Activated T-helper 1 cell treated with anti-CD3 and anti-CD28 coated beads, Interleukin-12 subunit alpha, Interleukin-12 subunit beta, Interleukin-2, Interleukin-4 antibody, amounts not matched to agents 30 ng/mL and 10 ng/mL and 1 ng/mL, durations not matched to agents 14 hours and 24 hours and 36 hours (primary cell): ENCODE measurements at places on chromosomes 11 and 22.
A peak's percentile ranks its signal among the peaks of the same experiment; 100 is the strongest.

- peak; percentile 49 for DNase-seq
These were observed 10.0 kb downstream of the IGSF9B start for GRCh38 chr11:133946541-133947318.

DNA sequence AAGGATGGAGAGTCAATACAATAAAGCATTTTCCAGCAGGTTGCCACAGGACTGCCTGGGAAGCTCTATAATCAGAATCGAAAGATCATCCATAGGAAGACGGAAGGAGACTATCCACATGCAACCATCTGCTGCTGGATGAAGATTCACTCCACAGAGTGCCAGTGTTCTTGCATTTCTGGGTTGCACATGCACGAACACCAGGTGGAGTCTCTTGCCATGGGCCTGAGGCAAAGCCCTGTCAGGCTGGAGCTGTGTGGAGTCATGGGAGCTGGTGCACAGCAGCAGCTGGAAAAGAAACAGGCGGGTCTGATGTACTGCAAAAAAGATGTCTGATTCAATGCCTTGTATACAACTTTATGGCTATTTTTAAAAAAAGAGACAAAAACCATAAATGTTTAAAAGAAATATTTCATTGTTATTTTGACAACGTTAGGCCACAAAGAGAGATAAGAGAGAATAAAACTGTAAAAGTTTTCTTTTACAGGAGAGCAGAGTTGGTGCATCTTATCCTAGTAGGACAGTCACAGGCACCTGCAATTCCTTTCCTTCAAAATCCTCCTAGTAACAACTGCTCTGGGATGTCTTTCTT lies 12.9 kb upstream of the FAT3 start:
- no peak for DNase-seq

GRCh38 chr22:48185071-48186055 lies 1422.9 kb downstream of the TBC1D22A start:
- DNase-seq: no peak

GRCh38 chr11:10392095-10393079 lies 62.7 kb upstream of the AMPD3 start:
- no peak for DNase-seq

DNA sequence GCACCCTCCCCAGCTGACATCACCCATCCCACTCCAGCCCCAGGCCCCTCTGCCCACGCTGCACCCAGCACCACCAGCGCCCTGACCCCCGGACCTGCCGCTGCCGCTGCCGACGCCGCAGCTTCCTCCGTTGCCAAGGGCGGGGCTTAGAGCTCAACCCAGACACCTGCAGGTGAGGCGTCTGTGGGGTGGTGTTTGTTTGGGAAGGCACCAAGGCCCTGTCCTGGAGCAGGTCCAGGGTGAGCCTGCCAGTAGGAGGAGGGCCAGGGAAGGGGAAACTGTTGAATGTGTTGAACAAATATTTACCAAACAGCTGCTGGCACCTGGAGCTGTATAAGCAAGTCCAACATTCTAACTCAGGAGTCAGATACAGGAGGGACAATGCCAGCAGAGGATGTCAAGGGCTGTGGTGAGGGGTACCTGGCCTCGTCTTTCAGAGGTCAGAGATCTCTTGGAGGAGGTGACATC lies 3.1 kb downstream of the VEGFB start:
- DNase-seq: no peak

DNA sequence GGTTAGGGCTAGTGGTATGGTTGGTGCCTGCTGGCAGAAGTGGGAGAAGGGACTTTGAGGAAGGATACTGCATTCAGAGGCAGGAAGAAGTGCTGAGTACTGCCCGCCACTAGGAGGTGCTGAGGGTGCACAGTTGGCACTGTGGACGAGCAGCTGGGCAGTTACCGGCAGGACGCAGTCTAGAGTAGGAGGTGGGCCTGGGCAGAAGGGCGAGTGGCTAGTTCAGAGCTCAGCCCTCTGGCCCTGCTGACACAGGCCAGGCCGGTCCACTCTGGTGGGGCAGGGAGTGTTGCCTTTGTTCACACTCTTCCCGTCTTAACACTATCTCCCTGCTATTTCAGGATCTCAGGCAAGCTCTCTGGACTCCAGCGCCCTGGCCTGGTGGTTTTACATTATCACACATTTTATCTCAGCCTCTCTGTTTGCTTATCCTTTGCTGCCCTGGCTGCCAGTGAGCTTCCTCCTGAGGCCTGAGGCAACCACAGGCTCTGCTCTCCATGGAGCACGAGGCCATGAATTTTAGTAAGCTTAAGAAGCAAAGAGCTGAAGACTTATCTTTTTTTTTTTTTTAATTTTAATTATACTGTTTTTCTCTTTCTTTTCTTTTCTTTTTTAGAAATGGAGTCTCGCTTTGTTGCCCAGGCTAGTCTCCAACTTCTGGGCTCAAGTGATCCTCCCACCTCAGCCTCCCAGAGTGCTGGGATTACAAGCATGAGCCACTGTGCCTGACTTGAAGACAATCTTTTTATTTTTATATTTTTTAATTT lies 26.9 kb downstream of the SNAP29 start:
- peak; percentile 12 for DNase-seq

- no peak for DNase-seq
These were observed 10.8 kb downstream of the ST3GAL4 start for GRCh38 chr11:126366064-126366822.

- no peak for DNase-seq
These were observed 11.3 kb upstream of the KCNJ5 start for GRCh38 chr11:128879817-128880216.

- DNase-seq: no peak
These were observed 15.0 kb upstream of the EHD1 start for GRCh38 chr11:64893194-64894069.

DNA sequence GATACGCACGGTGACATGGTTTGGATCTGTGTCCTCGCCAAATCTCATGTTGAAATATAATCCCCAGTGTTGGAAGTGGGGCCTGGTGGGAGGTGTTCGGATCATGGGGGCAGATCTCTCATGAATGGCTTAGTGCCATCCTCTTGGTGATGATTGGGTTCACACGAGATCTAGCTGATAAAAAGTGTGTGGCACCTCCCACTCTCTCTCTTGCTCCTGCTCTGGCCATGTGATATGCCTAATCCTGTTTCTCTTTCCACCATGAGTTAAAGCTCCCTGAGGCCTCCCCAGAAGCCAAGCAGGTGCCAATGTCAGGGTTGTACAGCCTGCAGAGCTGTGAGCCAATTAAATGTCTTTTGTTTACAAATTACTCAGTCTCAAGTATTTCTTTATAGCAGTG lies 303.1 kb upstream of the PLET1 start:
- DNase-seq: no peak

GRCh38 chr11:86136538-86136937 lies 67.7 kb upstream of the PICALM start:
- DNase-seq: no peak

DNA sequence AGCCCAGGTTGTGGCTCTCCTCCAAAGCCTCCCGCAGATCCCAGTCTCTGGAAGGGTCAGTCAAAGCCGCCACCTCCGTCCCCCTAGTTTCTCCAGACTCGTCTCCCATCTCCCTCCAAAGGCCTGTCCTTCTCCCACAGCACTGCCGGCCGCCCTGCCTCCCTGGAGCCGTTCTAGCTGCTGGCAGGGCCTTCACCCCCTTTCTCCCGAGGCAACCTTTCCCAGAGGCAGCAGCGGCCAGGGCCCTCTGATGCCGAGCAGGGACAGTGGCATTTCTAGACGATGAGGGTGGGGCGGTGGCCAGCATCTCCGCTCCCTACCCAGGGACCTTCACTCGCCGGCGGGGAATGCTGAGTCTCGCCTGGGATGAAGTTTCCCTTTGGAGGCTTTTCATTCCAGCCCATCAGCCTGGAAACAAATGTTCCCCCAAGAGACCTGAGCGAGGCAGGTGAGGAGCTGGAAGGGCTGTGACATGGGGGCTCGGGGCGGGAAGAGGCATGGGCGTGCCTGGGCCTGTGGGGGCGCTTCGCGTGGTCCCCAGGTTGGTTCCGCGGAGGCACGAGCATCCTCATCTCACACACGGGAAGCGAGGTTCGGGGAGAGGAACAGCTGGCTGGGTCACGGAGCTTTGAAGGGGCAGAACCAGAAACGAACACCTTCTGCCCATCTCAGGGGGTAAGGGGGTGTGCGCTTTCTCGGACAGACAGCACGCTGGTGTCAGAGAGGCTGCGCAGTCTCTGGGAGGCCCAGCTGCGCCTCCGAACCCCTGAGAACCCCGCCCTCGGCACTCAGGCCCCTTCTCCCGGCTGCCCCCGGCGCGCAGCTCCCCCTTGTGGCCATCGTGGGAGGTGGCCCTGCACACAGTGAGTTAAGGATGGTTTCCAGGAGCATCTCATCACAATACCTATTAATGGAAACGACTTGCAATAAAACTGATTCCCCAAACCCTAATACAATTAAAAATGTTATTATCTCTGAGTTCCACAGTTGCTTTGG lies 18.1 kb upstream of the KLHL35 start:
- DNase-seq: peak; percentile 21

- no peak for DNase-seq
These were observed 29.2 kb downstream of the ALG12 start for GRCh38 chr22:49889071-49889470.

DNA sequence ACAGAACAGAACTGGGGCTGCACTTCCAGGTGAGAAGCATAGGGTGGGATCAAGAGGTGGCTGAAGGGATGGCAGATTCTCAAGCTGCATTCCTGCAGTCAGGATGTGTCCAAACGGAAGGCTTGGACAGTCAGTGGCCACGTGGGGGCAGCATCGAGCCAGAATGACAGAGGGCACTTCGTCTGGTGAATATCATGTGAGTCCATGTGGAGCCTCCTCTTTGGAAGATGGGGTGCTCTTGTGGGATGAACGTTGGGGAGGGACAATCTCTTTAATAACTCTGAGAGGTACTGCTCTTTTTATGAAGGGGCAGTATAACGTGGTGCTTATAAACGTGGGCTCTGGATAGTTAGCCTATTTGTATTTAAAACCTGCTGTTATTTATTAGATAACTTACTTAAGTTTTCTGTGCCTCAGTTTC lies 154.9 kb upstream of the NAV2 start:
- peak; percentile 30 for DNase-seq

GRCh38 chr22:41870786-41871185 lies 37.9 kb downstream of the SREBF2 start:
- no peak for DNase-seq

- no peak for DNase-seq
These were observed 19.1 kb upstream of the KCNJ11 start for GRCh38 chr11:17407575-17407974.

DNA sequence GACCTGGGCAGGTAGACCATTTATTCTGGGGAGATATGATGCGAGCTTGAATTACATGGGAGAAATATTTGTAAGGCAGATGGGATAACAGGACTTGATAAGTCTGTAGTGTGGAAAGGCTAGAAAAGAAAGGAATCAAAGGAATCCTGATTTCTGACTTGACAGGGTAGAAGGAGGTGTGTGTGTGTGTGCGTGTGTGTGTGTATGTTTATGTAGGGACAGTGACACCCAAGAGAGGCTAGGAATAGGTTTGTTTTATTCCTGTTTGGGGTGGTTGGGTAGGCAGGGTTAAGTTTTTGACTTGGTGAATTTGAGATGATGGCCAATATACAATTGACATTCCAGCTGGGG lies 390 bp upstream of the HTATIP2 start:
- DNase-seq: no peak

GRCh38 chr11:128874427-128874826 lies 7.3 kb upstream of the KCNJ1 start:
- DNase-seq: no peak

GRCh38 chr11:68565768-68566167 lies 105.2 kb downstream of the PPP6R3 start:
- no peak for DNase-seq

DNA sequence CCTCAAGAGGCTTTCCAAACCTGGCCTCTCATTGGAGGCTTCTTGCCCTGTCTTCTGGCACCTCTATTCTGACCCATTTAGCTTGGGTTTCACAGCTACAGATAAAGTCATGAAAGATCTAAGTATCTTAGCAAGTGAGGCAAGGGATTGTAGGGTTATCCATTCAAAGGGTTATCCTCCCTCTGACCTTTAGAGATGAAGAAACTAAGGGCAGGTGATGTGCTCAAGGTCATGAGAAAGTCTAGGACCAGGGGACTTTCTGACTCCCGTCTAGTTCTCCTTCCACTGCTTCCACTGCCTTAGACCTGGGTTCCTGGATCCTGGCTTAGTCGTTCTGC lies 7.2 kb downstream of the PHOX2A start:
- DNase-seq: no peak

- DNase-seq: no peak
These were observed 2.2 kb downstream of the PHLDB1 start for GRCh38 chr11:118609380-118610224.

- no peak for DNase-seq
These were observed 24.3 kb downstream of the MPPED1 start for GRCh38 chr22:43435851-43436811.

GRCh38 chr22:25281675-25282345 lies 62.4 kb downstream of the CRYBB2 start:
- no peak for DNase-seq

DNA sequence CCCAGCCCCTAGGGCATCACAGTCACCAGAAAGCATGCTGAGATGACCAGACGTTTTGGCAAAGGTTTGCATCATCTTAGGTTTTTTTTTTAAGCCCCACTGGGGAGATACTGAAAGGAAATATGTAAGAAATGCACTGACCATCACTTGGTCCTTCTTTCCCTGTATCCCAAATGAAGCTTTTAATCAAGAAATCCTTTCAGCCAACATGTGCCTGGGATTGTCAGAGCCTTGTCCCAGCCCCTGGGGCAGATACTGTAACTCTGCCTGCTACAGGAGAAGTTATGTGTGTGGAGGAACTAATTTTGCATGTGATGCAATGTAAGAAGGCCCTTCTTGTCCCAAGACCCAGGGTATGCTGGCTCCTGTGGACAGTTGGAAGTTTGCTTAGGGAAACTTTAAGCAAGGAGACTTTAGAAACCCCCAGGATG lies 65.6 kb downstream of the PPFIBP2 start:
- DNase-seq: no peak

GRCh38 chr11:2846470-2846869 lies 39.1 kb downstream of the CDKN1C start:
- DNase-seq: no peak

- DNase-seq: no peak
These were observed 129.1 kb downstream of the PARVA start for GRCh38 chr11:12506404-12506921.

- no peak for DNase-seq
These were observed at the start of gene TMEM132A for GRCh38 chr11:60924110-60924905. Gene TMEM132A (plus strand): TSS chr11:60924460. CDS start chr11:60924634, 174 bp downstream.

DNA sequence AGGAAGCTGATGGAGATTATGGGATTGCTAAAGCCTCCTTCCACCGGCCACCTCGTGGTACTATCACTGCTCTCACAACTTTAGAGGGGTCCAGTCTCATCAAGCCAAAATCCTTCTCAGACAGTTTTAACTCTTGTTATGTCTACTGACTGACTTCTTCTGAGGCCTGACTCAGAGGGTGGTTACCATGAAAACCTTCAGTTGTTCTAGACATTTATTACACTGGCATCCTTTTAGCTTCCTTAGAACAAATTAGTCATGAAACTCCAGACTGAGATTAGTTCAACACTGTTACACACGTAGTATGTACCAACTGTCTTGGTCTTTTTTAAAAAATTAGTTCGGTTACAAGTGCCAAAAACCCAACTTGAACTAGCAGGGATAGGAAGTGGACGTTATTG lies 7.5 kb downstream of the DIXDC1 start:
- DNase-seq: no peak

GRCh38 chr11:441418-442274 lies at the start of gene ANO9:
Gene ANO9 (minus strand): TSS chr11:442011. CDS start chr11:441926, 85 bp downstream.
- peak; percentile 59 for DNase-seq

GRCh38 chr11:133842730-133843129 lies 2.6 kb downstream of the SPATA19 start:
- no peak for DNase-seq
